ENCODE measurements at places on chromosomes 4 and X. TPM values are rescaled to one million over a fixed set of nuclear protein-coding genes. Genes with fewer than 3 reads are reported as not detected.

Gene NPY1R
- polyA plus RNA-seq: 3.1 TPM

Gene PLP1
- 54.6 TPM for polyA plus RNA-seq

Gene RNF212
- polyA plus RNA-seq: 1.7 TPM

Gene HHIP
- polyA plus RNA-seq: 3.9 TPM

GRCh38 chr4:152607178-152607577, 71.3 kb upstream of the FBXW7 start:
- no peak for DNase-seq

- no peak for DNase-seq
Observed at GRCh38 chrX:40009462-40009851, 88.3 kb downstream of the BCOR start.

- DNase-seq: no peak
Observed at GRCh38 chr4:151407466-151408379, 1.3 kb upstream of the FHIP1A start.

- DNase-seq: no peak
Observed at GRCh38 chr4:3330707-3331106, 37.9 kb downstream of the RGS12 start.

- DNase-seq: no peak
Observed at GRCh38 chr4:145618210-145618931, 814 bp upstream of the MMAA start.

DNA sequence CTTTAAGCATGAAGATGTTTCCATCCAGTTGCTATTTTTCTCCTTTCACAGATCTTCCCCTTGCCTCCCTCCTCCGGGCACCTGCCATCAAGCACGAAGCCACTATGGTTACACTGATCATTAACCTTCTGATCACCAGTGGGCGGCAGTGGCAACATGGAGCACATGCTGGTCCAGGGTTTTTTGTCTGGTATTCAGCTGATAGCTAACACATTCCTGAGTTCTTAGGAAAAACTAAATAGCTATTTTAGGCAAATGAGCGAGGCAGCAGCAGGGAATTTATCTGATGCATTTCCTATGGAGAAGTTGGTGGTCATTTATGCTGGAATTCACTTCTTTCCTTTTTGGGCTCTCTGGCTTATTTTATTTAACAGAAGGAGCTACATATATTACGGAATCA, 22.9 kb downstream of the SHISA3 start:
- DNase-seq: no peak

Gene DUX4
- 1.2 TPM for polyA plus RNA-seq

GRCh38 chr4:69167300-69167699, 47.2 kb downstream of the UGT2B11 start:
- DNase-seq: no peak

- DNase-seq: no peak
Observed at GRCh38 chrX:40104630-40104984, 6.8 kb upstream of the BCOR start.

GRCh38 chrX:153870288-153870690, 15.7 kb downstream of the L1CAM start:
- no peak for DNase-seq

All from forelimb muscle (tissue), 1 donor.